ENCODE measurements at places on chromosomes 4 and X.

DNA sequence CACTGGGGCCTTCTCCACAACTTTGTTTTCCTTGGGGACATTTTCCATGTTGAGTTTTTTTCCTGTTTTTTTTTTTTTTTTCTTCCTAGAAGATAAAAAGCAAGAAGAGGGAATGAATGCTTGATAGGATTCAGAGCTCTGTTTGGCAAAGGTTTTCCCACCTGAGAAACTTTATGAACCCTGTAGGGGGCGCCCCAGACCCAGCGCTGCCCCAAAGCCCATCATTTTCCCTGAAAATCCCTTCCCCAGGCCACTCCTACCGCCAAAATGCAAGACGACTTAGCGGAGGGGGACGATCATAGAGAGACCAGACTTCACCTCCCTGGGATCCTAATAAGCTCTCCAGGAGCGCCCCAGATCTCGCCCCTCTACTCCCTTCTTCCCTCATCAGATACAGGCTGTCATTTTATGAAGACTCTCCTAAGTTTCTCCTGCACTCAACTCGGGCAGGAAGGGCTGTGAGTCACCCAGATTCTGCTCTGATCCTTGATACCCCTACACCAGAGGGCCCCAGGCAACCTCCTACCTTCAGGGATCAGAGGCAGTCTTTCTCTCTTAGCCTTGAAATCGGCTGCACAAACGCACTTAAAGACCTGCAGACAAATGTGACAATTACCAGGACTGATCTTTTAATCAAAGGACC is 1.4 kb downstream of the BEX5 start:
- no peak for DNase-seq

DNA sequence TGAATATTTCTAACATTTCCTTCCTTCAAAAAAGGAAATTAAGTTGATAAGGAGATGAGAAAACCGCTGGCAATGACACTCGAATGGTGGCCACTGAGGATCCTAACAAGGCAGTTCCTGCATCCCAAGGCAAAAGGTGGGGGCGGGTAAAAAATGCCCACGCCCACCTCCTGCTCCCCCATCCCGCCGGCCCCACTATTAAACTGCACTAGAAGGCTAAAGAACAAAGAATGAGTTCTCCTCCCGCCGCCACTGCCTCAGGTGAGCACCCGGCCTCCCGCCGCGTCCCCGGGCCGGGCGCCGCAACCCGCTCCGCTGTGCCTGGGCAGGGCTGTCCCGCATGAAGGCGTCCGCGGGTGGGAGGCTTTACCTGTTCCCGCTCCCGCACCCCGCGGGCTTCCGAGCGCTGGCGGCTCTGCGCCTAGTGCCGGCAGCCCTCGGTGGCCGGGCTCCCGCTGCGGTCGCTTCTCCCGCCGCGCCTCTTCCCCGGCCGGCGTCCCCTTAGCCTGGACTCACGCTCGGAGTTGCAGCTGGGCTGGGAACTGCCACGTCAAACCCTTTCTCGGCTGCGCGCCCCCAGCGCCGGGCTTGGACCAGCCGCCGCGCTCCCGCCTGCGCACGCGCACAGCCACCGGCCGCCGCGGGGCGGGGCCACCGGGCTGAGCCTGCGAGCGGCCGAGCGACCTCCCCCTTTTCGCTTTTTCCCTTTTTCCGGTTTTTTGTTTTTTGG is at the start of gene SEC24D:
TSS of gene SEC24D (minus strand) at position 556 of the 730 bp plus-strand sequence. CDS start 2,430 bp downstream, outside the sequence.
- DNase-seq = peak; percentile 88

DNA sequence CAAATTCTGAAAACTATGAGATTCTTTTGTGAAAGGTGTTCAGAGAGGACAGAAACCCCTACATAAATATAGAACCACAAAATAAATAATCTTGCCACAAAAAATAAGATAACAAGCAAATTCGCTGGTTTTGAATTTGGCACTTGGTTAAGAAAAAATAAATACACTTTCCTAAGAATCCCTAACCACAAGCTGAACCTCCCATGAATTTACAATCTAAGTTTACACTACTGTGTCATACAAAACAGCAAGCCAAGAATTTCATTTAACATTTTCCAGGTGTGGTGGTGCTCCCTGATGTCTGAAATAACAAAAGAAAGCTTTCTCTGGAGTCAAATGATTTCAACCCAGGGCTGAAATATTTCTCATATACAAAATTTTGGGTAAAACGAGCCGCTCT is 121.0 kb downstream of the KCNIP4 start:
- DNase-seq = no peak

DNA sequence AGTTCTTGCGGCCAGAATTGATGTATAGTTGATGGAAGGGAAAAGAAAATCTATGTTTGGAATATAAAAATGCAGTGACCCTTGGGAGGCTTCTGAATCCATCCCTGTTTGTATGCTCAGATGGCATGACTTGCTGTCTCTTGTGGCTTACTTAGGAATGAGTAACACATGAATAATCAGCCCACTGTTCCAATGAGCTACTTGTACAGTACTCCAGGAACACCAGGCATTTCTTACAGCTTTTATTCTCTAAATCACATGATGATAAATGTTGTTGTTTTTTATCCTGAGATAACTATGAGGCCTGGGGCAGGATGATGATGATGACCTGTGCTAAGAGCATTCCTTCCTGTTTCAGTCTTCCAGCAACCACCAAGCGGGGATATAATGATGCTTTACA is 18.9 kb downstream of the TMPRSS11E start:
- DNase-seq = no peak

DNA sequence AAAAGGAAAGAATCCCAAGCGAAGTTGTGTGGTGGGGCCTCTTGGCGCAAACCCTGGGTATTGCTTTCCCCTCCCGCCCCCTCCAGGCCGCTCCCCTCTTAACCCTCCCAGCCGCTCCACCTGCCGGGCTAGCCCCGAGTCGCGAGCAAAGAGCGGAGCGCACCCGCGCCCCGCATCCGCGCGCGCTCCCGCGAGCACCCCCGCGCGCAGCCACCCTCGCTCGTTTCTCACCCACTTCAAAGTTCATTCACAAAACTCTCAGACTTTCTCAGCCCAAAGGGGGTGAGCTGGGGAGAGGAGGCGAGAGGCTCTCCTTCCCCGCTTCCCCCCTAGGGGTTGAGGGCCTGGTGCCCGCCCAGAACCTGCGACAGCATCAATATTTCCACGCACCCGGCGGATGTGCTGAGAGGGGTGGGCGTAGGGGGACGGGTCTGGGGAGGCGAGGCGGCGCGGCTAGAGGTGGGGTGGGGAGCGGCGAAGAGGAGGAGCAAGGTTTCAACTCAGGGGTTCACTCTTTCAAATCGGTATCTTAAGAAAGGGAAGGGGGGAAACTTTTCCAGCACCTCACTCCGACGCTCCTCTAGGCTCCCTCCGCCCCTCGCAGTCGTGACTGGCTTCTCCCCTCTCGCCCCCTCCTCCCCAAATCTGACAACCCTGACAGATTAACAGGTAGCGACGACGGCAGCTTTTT is 1.8 kb downstream of the MAML3 start:
- no peak for DNase-seq

- no peak for DNase-seq
Observed at GRCh38 chrX:31376408-31377022, 304.7 kb upstream of the FTHL17 start.

GRCh38 chrX:126237524-126237923 is 71.4 kb upstream of the DCAF12L2 start:
- no peak for DNase-seq

DNA sequence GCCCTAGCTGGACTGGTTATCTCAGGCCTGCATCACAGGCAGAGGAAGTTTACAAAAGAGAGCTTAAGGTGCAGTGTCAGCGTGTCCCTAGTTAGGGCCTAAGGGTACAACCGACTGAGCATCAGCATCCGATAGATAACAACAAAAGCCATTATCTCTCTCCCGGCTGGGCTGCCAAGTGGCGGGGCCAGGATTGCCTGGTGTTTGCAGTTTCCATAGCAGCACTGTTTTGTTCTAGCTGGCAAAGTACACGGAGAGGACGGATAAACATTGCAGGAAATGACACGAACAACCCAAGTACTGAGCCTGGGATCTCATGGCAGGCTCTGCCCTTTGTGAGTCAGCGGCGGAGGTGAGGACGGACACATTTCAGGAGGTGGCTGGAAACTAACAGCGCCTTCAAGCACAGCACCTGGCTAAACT is 104.7 kb upstream of the NOCT start:
- DNase-seq = peak; percentile 12

- DNase-seq = no peak
Observed at GRCh38 chr4:160514126-160514525, 1411.2 kb downstream of the RAPGEF2 start.

DNA sequence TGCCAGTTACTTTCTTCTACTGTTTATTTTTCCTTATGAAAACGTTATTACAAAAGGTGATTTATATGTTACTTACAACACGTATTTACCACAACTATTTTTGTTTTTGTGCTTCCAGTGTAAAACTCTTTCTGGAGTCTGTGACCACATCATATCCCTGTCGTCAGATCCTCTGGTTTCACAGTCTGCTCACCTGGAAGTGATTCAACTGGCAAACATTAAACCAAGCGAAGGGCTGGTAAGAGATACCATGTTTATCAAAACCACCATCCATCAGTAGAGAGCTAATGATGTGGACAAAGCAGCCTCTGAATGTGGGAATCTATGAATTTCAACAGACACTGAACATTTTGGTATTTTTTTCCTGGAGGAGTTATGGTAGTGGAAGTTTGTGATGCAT is 116.1 kb downstream of the CNKSR2 start:
- no peak for DNase-seq

GRCh38 chrX:97398030-97398551 is 514.4 kb downstream of the RPA4 start:
- DNase-seq = no peak

DNA sequence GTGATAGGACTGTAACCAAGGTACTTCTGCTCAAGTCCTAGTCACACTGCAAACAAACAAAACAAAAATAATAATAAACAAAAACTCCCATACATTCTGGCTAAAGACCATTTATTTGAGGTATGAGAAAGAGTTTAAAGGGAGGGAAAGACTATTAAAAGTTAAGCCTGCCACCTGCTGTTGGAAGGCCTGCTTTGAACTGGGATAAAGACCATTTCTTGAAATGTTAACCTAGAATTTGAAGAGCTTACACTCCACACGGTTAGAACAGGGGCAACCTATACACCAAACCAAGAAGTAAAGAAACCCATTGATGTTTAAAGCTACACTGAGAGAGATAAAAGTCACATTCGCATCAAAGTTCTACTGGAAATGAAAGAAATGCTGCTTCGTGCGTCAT is 548.7 kb upstream of the DIPK2B start:
- no peak for DNase-seq

DNA sequence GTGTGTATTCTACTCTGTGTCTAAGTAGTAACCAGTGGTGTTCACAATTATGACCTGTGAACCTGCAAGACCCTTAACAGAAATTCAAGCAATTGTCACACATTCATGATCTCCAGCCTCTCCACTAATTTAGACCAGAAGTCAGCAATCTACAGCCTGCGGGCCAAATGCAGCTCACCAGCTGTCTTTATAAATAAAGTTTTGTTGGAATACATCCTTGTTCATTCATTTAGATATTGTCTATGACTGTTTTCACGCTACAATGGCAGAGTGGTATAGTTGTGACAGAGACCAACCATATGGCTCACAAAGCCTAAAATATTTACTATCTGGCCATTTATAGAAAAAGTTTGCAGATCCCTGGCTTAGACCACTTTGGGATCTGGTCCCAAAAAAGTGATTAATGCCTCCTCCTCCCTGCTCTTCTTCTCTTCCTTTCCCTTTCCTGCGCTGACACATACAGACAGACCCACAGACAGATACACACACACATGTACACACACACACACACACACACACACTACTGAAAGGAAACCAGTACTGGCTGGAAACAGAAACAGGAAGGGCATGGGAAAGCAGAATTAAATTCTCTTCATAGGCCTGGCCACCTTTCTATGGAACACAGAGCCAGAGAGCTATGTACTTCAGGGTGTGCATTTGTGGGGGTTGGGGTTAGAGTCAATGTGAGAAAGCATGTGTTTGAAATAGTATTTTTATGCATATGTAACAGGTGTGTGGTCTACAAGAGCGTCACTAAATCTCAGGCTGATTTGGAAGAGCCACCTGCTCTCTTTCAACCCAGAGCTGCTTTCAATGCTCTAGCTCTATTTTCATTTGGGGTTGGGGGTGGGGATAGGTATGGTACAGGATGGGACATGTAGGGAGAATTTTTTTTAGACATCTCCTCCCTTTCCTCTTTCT is 49.7 kb upstream of the TMEM164 start:
- DNase-seq = no peak

- no peak for DNase-seq
Observed at GRCh38 chr4:138592796-138593195, 350.6 kb upstream of the SLC7A11 start.

DNA sequence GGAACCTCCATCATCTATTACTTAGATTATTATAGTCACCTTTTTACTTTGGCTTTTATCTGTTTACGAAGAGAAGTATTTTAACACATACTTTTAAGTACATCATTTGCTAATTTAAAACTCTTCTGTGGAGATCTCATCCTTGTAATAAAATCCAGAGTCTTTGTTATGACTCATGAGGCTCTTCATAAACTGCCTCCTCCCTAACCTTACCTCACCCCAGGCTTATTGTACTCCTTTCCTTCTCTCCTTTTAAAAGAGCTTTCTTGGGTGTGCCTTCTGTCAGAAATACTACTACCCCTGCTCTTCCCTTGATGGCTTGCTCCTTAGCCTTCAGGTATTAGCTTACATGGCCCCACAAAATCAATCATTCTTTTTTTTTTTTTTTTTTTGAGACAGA is 6.6 kb downstream of the ARL9 start:
- DNase-seq = no peak

DNA sequence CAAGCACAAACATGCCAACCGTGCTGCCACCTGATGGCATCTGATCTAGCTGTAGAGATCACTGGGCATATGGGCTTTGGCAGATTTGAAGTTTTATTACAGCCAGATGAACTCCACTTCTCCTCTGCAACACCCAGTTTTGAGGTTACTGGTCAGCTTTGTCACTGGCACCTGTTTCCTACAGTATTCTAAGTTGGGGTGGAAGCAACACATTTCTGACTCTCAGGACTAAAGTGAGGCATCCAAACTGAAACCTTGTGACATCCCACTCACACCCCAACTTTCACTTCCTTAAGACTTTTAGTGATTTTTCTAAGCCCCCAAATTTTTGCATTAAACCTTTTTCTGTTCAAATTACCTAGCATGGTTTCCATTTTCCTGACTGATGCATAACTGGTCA is 115.1 kb upstream of the PCDH18 start:
- DNase-seq = no peak

- DNase-seq = no peak
Observed at GRCh38 chr4:104129243-104129642, 365.5 kb downstream of the CXXC4 start.

DNA sequence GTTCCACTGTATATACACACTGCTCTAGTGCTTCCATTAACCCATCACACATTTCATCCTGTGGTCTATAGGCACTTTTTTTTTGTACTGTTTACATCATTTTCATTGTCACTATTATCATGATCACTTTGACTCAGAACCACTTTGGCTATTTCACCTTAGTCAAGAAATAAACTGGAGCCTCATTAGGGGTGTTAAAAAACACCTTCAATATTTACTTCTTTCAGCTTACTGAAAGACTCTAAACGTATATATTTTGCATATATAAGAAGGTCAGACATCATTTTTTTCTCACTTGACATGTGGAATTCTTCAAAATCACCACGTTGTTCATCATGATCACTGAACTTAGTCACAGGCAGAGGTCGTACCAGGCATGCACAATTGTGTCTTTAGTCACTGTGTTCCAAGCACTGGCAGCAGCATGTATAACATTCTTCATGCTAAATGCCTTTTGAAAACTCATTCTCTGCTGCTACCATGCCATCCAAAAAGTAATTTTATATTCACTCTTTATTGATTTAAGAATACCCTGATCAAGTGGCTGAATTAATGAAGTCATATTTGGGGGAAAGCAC is 229.2 kb upstream of the ARSJ start:
- no peak for DNase-seq

- no peak for DNase-seq
Observed at GRCh38 chr4:34091451-34091850, 2152.9 kb downstream of the ARAP2 start.
